ENCODE measurements at places on chromosomes 12 and 14.

- no peak for DNase-seq
- no peaks in the 10 kb centered on the region for H3K27me3 ChIP-seq
- no peaks in the 10 kb centered on the region for H3K36me3 ChIP-seq
- H3K27ac ChIP-seq: no peak overlapping the region
Measured at GRCh38 chr12:49236423-49236822, 28.5 kb upstream of the TUBA1C start.

GRCh38 chr14:51318813-51319597, 79.0 kb downstream of the TMX1 start:
- DNase-seq: no peak
- H3K4me1 ChIP-seq: peaks cover 10% of the 10 kb centered on the region
- no peaks in the 10 kb centered on the region for H3K36me3 ChIP-seq
- H3K27me3 ChIP-seq: no peaks in the 10 kb centered on the region

DNA sequence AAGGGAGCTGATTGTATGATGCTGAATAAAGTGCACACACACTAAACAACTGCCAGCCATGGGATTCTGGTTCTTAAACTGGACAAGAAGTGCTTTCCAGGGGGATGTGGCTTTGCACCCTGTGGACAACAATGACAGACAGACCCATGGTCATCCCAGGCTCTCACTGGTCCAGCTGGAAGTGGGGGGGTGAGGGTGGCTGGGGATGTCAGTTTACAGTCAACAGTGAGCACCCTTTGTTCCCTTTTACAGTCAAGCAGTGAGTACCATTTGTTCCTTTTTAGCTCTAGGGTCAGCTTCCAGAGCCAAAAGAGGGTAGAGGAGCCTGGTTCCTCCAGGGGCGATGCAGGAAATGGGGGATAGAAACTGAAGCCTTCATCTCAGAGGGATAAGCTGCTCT, 100.7 kb downstream of the SMOC1 start:
- no peaks in the 10 kb centered on the region for H3K36me3 ChIP-seq
- DNase-seq: no peak
- no peak overlapping the region for H3K4me3 ChIP-seq
- no peaks in the 10 kb centered on the region for H3K4me1 ChIP-seq
- H3K27me3 ChIP-seq: no peaks in the 10 kb centered on the region
- H3K27ac ChIP-seq: no peak overlapping the region

DNA sequence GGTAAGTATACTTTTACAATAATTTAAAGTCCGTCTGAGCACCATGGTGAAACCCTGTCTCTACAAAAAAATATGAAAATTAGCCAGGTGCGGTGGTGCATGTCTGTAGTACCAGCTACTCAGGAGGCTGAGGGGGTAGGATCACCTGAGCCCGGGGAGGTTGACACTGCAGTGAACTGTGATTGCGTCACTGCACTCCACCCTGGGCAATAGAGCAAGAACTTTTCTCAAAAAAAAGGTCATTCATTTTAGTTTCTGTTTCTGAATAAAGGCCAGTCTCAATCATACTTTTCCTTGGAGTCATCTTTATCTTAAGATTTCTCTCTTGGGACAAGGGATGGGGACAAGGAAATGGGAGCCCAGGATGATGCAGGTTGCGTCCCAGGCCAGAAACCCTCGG, 12.9 kb downstream of the ANKRD13A start:
- H3K27ac ChIP-seq: no peak overlapping the region
- no peak for DNase-seq
- peaks cover 6% of the 10 kb centered on the region for H3K36me3 ChIP-seq
- H3K4me3 ChIP-seq: no peak overlapping the region
- no peaks in the 10 kb centered on the region for H3K4me1 ChIP-seq

- no peaks in the 10 kb centered on the region for H3K27me3 ChIP-seq
- no peak for DNase-seq
- H3K4me1 ChIP-seq: peaks cover 16% of the 10 kb centered on the region
- peak overlapping the region; percentile 38 for H3K27ac ChIP-seq
Measured at GRCh38 chr12:42789808-42790760, 200.5 kb upstream of the PRICKLE1 start.

- DNase-seq: no peak
- no peak overlapping the region for H3K27ac ChIP-seq
- no peak overlapping the region for H3K4me3 ChIP-seq
- peaks cover 29% of the 10 kb centered on the region for H3K36me3 ChIP-seq
- peaks cover 9% of the 10 kb centered on the region for H3K4me1 ChIP-seq
Measured at GRCh38 chr12:122126713-122127597, 47.1 kb downstream of the IL31 start.

GRCh38 chr14:89165189-89166181, 251.5 kb downstream of the FOXN3 start:
- H3K4me1 ChIP-seq: no peaks in the 10 kb centered on the region
- no peak overlapping the region for H3K27ac ChIP-seq
- H3K27me3 ChIP-seq: no peaks in the 10 kb centered on the region
- no peak for DNase-seq

DNA sequence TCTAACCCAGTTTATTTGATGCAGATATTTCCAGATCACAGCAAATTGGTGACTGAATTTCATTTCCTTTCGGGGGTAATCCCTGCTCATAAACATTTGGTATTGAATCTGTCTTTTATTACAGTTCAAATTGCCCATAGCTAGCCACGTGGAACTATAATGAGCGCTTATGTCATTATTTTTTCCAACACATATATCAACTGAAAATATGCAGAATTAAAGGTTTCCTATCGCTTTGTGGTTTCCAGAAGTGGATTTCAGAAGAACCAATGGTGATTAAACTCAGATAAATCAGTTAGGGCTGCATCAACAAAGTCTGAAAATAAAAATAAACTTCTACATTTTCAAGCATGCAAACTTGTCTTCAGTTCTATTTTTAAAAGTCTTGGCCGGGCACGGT, 111.9 kb downstream of the PIK3C2G start:
- no peaks in the 10 kb centered on the region for H3K4me1 ChIP-seq
- no peaks in the 10 kb centered on the region for H3K27me3 ChIP-seq
- H3K4me3 ChIP-seq: no peak overlapping the region
- no peaks in the 10 kb centered on the region for H3K36me3 ChIP-seq
- H3K27ac ChIP-seq: no peak overlapping the region

DNA sequence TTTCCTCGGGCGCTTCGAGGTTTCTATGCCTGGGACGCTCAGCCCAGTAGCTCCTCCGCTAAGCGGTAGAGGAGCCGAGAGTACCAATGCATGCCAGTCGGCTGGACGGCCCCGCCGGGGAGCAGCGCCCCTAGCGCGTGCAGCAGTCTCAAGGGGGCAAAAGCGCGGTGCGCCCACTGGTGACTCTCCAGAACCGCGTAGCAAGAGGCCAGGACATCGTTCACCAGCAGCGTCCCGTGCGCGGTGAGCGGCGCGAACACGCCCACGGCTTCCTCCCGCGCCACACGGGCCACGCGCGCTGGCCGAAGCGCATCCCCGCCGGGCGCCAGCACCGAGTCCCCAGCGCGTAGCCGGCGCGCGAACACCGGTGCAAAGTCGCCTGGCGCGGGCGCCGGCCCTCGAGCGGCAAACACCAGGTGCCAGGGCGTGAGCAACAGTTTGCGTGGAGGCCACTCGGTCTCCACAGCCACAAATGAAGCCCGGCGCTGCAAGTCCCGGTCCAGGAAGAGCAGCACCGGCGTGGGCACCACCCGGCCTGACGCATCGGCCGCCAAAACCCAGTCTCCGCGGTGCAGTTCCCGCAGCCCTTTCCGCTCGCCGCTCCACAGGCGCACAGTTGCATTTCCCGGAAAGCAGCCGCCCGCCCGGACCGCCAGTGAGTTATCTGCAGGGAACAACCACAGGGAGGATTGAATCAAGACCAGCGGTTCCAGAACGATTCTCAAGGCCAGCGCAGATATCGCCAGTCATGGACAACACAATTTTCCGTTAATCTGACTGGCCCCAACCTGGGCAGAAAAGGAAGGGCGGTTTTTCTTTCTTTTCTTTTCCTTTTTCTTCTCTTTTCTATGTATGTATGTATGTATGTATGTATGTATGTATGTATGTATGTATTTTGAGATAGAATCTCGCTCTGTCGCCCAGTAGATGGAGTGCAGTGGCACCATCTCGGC, 4.5 kb downstream of the DHH start:
- peaks cover 5% of the 10 kb centered on the region for H3K27me3 ChIP-seq
- H3K27ac ChIP-seq: no peak overlapping the region
- no peak for DNase-seq
- H3K36me3 ChIP-seq: no peaks in the 10 kb centered on the region

- H3K27ac ChIP-seq: no peak overlapping the region
- H3K4me1 ChIP-seq: no peaks in the 10 kb centered on the region
- no peak for DNase-seq
- no peaks in the 10 kb centered on the region for H3K27me3 ChIP-seq
Measured at GRCh38 chr14:105322791-105323556, 8.4 kb downstream of the PACS2 start.

GRCh38 chr12:110223777-110224378, 57.2 kb upstream of the ATP2A2 start:
- H3K27me3 ChIP-seq: no peaks in the 10 kb centered on the region
- H3K27ac ChIP-seq: peak overlapping the region; percentile 62
- H3K4me1 ChIP-seq: peaks cover 13% of the 10 kb centered on the region

DNA sequence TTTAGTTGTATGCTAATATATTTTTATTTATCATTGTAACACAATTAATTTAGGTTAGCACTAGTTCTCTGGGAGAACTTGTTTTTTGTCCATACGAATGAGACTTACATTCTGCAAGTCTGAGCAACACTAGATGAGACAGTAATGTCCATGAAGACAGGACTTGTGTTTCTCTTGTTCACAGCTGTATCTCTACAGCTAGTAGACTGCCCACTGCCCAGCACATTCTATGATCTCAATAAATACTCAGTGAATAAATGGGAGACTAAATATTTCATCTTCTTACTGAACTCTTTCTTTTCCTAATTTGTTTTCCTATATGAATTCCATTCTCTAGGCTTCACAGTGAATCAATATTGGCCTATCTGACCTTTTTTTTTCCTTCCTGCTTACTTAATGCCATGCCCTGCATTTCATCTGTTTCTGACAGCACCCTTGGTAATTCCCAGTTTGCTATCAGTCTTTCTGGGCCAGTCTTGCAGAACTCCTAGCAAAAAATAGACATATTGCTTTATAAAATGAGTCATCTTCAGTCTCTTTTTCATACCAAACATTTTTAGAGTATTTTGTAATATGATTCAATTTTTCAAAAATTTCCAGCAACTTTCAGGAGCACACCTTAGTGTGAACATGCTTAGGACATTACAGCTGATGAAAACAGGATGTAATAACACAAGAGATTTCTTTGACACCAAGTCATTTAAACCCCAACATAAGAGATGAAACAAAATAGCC, 185.5 kb upstream of the ATP2B1 start:
- H3K27ac ChIP-seq: no peak overlapping the region
- no peaks in the 10 kb centered on the region for H3K27me3 ChIP-seq
- H3K36me3 ChIP-seq: no peaks in the 10 kb centered on the region
- H3K4me3 ChIP-seq: no peak overlapping the region

DNA sequence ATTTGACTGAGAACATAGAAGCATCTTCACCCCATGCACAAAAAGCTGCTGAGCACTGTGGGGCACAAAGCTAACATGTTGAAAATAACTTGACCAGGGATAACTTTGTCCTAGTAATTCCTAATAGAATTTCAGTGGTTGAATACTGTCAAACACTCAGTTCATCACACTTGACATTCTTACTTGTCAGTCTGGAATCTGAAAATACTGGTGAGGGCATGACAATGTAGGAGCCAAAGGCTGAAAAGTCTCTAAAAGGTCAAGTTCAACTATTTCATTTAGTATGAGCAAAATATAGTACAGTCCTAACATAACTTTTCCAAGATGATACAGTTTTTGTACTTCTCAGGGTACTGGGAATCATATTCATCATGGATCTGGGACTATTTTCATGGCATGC, 504.4 kb upstream of the LMO3 start:
- no peaks in the 10 kb centered on the region for H3K36me3 ChIP-seq
- H3K27me3 ChIP-seq: no peaks in the 10 kb centered on the region
- H3K27ac ChIP-seq: no peak overlapping the region
- no peaks in the 10 kb centered on the region for H3K4me1 ChIP-seq
- no peak for DNase-seq
- no peak overlapping the region for H3K4me3 ChIP-seq

- H3K4me3 ChIP-seq: no peak overlapping the region
- no peaks in the 10 kb centered on the region for H3K4me1 ChIP-seq
- H3K27ac ChIP-seq: no peak overlapping the region
- DNase-seq: no peak
- no peaks in the 10 kb centered on the region for H3K27me3 ChIP-seq
Measured at GRCh38 chr12:107635139-107635538, 50.5 kb upstream of the PWP1 start.

GRCh38 chr12:78293059-78293686, 462.5 kb downstream of the NAV3 start:
- H3K36me3 ChIP-seq: no peaks in the 10 kb centered on the region
- no peaks in the 10 kb centered on the region for H3K27me3 ChIP-seq
- no peaks in the 10 kb centered on the region for H3K4me1 ChIP-seq
- H3K27ac ChIP-seq: no peak overlapping the region

- H3K27ac ChIP-seq: no peak overlapping the region
- H3K4me1 ChIP-seq: no peaks in the 10 kb centered on the region
- no peaks in the 10 kb centered on the region for H3K27me3 ChIP-seq
- no peak overlapping the region for H3K4me3 ChIP-seq
Measured at GRCh38 chr14:85252011-85252410, 277.9 kb upstream of the FLRT2 start.

- DNase-seq: no peak
- H3K4me1 ChIP-seq: no peaks in the 10 kb centered on the region
- H3K27ac ChIP-seq: no peak overlapping the region
- H3K36me3 ChIP-seq: no peaks in the 10 kb centered on the region
- no peak overlapping the region for H3K4me3 ChIP-seq
Measured at GRCh38 chr14:50791201-50791600, 39.8 kb downstream of the NIN start.

DNA sequence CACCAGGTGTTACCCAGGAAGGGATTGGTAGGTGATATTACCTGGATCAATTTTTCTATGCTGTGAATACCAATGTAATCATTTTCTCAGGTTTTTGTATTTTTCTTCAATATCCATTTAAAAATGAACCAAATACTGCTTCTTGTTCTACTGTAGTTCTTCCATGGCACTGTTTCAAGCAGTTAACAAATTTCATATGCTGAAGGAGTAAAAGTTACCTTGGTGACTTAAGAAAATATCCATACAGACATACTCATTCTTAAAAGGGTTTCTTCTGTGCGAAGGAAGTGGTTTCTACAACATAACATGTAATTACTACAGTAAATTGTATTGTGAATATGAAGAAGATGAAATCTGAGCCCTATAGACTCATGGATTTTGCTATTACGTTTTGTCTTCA, 222.5 kb downstream of the TMEM117 start:
- H3K27me3 ChIP-seq: no peaks in the 10 kb centered on the region
- no peak for DNase-seq
- H3K4me1 ChIP-seq: no peaks in the 10 kb centered on the region
- H3K36me3 ChIP-seq: no peaks in the 10 kb centered on the region

- H3K27ac ChIP-seq: no peak overlapping the region
- H3K4me3 ChIP-seq: no peak overlapping the region
- H3K27me3 ChIP-seq: no peaks in the 10 kb centered on the region
- H3K4me1 ChIP-seq: no peaks in the 10 kb centered on the region
Measured at GRCh38 chr14:89036371-89036770, 211.9 kb downstream of the TTC8 start.

DNA sequence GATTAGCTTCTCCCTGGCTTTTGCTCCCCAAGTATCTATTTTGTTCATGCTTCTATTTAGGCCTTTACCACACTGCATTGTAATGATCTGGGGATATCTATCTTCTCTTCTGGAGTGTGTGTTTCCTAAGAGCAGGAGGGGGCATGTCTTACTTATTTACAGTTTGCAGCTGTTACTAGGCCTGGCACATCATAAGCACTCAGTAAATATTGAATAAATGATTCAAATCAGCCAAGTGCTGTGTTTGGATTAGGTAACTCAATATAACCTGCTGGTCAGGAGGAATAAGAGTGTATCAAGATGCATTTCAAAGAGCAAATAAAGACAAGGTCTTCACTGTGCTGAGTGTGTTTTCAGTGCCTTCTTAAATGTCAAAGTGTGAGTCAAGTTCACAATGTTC, 186.1 kb downstream of the FOXG1 start:
- H3K36me3 ChIP-seq: no peaks in the 10 kb centered on the region
- no peak overlapping the region for H3K27ac ChIP-seq
- no peaks in the 10 kb centered on the region for H3K27me3 ChIP-seq

Data from pancreas (tissue), 10 donors.